ENCODE measurements at places on chromosomes 3 and 15. TPM values are rescaled to one million over a fixed set of nuclear protein-coding genes. Genes with fewer than 3 reads are reported as not detected.

TMEM45A gene
- 0.74 TPM for total RNA-seq

- no peak for DNase-seq
Measured at GRCh38 chr3:38622336-38622735, 27.2 kb downstream of the SCN5A start.

- peak; percentile 24 for DNase-seq
Measured at GRCh38 chr3:122563717-122564025, 429 bp downstream of the PARP9 start.

SLC28A1 gene
- total RNA-seq = not detected
